ENCODE measurements at places on chromosomes 3 and 15. TPM values are rescaled to one million over a fixed set of nuclear protein-coding genes. Genes with fewer than 3 reads are reported as not detected.

- no peak for DNase-seq
These were observed 64.4 kb downstream of the CCDC54 start for GRCh38 chr3:107441617-107442016.

- DNase-seq = no peak
These were observed 673.4 kb upstream of the CBLB start for GRCh38 chr3:106542101-106542769.

GRCh38 chr15:25287823-25288222, 151.0 kb downstream of the UBE3A start:
- no peak for DNase-seq

- DNase-seq = no peak
These were observed 62.2 kb downstream of the MB21D2 start for GRCh38 chr3:192855434-192855833.

GRCh38 chr15:28942571-28942970, 56.8 kb downstream of the APBA2 start:
- no peak for DNase-seq

DNA sequence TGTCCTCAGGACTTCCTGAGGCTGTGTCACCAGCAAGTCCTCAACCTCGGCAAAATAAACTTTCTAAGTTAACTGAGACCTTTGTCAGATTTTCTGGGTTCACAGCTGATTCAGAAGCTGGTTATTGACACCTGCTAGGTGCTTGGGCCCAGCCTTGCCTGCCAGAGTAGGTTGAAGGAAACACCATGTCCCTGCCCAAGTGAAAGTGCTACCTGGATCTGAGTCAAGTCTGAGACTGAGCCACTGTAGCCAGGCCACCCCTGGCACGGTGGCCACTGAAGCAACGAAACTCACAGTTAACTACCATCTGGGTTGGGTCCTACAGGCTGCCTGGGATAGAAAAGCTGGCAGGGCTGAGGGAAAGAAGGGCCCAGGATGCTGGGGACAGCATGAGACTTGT, 8.2 kb downstream of the HYAL2 start:
- DNase-seq = no peak

MTMR10 gene
- 50.8 TPM for total RNA-seq

- DNase-seq = no peak
These were observed 118.5 kb downstream of the DUT start for GRCh38 chr15:48449734-48450133.

- no peak for DNase-seq
These were observed 86.0 kb upstream of the VGLL3 start for GRCh38 chr3:87076946-87077345.

DNA sequence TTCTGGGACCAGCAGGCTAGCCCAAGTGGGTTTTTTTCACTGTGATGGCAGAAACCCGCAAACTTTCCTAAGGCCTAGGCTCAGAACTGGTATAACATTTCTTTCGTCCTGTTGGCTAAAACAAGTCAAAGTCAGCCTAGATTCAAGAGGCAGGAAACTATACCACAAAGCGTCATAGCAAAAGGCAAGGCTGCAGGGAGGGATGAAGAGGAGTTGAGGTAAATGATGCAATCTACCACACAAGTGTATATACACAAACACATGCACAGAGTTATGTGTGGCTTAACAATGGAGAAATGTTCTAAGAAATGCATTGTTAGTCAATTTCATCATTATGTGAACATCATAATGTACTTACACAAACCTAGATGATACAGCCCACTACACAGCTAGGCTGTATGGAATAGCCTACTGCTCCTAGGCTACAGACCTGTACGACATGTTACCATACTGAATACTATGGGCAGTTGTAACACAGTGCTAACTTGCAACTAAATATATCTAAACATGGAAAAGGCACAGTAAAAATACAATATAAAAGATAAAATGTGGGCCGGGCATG, 225.6 kb downstream of the TBL1XR1 start:
- no peak for DNase-seq

DNA sequence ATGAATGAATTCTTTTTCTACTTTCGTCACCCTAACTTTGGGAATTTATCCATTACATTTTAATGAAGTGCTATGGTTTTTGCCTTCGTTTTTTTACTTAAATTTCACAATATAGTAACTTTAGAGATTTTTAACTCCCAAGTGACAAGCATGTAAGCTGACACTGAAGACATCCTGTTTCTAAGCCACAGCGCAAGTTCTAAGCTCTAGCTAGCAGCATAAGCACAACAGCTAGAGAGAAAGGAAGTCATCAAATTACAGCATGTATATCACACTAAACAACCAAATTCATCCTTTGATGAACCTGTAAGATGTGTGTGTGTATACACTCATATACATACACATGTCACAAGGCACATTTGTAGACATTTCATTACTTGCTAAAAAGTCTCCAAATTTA, 119.3 kb downstream of the P3H2 start:
- DNase-seq = no peak

DNA sequence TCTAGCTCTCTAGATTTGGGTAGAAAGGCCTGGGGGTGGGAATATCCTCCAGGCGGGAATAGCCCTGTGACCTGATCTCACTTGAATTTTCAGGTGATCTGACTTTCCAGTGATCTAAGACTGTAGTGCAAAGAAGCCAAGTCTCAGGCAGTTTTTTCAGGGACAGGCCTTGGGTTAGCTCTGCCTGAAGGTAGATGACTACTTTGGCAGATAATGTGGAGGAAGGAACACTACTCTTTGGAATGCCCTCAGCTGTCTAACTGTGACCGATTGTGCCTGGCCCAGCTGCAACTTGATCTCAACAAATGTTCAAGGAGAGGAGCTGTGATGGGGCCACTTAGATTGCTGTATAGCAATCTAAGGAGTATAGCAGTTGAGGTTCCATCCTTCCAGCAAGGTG, 193.7 kb downstream of the TCF12 start:
- DNase-seq = no peak

- DNase-seq = no peak
These were observed 254.1 kb downstream of the CNTN3 start for GRCh38 chr3:74360406-74360805.

SSUH2 gene
- 0.25 TPM for total RNA-seq

STOML1 gene
- total RNA-seq = 15.2 TPM

DNA sequence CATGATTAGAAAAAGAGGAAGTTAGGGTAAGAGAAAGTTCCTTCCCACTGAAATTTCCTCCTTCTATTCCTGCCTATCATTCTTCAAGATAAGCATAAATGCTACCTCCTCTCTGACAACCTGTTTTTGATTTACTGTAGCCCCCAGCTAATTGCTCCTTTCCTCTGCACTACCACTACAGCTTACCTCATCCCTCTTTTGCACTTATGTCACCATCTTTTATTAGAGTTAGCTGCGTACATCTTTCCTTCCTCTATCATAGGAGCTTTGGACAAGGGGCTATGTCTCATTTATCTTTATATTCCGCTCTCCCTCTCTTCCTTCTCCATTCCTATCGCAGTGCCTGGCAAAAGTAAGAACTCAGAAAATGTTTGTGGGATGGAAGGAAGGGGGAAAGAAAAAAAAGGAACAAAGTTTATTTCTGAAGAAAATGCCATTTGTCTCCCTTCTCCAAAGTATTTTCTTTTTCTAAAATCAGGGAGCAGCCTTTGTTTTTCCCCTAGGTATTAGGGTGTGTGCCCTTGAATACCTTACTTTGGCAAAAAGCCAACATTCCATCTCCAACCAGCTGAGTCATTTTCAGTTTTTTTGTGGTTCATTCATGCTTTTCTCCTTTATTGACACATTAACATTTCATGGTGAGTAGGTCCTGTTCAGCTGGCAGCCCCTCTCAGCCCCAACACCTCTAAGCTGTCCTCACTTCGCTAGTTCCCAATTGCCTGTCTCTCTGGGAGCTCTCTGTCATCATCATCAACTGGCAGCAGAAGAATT, 87.6 kb upstream of the SOX2 start:
- DNase-seq = no peak

DNA sequence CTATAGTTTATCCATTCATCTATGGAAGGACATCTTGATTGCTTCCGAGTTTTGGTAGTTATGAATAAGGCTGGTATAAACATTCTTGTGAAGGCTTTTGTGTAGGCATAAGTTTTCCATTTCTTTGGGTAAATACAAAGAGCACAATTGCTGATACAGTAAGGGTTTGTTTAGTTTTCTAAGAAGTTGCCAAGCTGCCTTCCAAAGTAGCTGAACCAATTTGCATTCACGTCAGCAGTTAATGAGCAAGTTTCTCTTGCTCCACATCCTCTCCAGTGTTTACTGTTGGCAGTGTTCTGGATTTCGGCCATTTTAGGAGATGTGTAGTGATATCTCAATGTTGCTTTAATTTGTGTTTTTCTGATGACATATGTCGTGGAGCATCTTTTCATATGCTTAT, 34.2 kb downstream of the GABRA5 start:
- no peak for DNase-seq

DNA sequence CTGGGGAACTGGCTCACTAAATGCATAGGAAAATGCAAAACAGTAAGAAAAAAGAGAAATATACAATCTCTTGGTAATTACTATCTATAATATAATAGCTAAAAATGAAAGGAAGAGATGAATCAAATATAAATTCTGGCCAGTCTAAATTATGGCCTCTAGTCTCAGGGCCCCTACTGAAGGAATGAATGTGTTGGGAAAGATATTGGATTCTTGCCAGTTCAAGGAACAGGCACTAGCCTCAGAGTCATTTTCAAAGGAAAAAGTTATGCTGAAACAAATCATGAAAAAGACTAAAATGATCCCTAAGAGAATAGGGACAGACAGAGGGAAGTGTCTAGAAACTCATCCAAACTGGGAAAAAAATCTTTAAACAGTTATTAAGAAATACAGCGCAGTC, 62.4 kb downstream of the C3orf80 start:
- DNase-seq = no peak

GRCh38 chr15:51622604-51623370, at the start of gene DMXL2:
TSS of gene DMXL2 (minus strand) at chr15:51622771. CDS start at chr15:51622545, 226 bp downstream.
- DNase-seq = peak; percentile 74

DUOXA1 gene
- not detected for total RNA-seq

DNA sequence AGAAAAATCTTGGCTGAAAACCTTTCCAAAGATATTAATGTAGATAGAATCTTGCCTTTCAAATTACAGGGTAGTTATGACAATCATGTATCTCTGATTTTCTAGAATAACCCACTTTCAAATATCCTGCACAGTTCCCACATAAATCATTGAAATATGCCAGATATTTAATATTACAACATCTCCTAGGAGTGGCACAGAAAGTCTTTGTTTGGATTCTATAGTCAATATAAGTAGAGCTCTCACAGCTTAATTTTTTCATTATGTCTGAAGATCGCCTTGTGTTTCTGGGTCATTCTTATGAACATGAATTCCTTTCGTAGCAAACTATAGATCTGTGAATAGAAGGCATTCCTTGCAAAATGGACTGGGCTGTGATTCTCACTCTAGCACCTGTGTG, 5.0 kb downstream of the RARB start:
- no peak for DNase-seq

ACTC1 gene
- total RNA-seq = not detected

GRCh38 chr3:42014458-42014920, 52.6 kb upstream of the ULK4 start:
- DNase-seq = no peak

- no peak for DNase-seq
These were observed 7.2 kb downstream of the MAP6D1 start for GRCh38 chr3:183818041-183818620.

DNA sequence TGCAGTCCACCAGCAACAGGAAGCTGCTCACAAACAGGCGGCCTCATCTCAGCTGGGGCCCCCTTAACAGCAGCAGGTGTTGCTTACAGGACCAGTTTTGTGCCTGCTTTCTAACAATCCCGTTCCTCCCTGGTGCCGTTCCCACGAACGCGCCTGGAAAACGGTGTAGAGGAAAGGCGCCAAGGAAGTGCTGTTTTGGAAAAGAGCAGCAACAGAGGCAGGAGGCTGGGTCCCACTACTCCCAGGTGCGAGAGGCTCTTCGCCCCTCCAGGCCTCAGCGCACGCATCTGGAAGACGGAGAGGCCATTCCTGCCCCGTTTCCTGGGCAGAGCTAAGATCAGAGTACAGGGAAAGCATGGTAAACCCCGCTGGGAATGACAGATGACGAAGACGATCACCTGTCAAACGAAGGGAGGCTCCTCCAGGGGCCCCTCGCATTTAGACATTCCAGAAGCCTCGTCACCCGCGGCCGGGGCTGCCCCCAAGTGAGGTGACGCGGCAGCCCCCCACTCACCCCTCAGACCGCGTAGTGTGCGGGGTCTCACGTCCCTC, 603 bp downstream of the SCAPER start:
- DNase-seq = peak; percentile 23

TRAIP gene
- total RNA-seq = 5.7 TPM

GRCh38 chr3:84980011-84980410, 21.2 kb downstream of the CADM2 start:
- no peak for DNase-seq

DNA sequence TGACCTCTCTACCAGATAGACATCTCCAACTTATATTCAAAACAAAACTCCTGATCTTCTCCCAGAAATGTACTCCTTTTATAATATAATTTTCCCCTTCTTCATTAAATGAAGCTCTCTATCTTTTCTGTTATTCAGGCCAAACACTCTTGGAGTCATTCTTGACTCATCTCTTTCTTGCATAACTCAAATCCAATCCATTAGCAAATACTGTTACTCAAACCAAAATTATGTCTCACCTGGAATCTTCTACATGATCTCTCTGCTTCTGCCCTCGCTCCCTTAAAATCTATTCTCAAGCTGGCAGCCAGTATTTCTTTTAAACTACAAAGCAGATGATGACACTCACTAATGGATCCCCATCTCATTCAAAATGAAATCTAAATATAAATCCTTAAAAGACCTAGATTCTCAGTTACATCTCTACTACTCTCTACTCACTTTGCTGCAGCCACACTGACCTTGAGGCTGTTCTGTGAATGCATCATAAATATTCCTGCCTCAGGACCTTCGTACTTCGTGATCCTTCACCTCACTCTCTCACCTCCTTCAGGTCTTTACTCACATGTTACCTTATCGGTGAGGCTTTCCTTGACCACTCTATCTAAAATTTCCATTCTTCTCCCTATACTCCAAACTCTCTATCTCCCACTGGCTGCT, 160.9 kb downstream of the TBC1D5 start:
- no peak for DNase-seq

TPM1 gene
- 22.5 TPM for total RNA-seq

- no peak for DNase-seq
These were observed 979.0 kb downstream of the TUSC7 start for GRCh38 chr3:117688583-117688982.

- no peak for DNase-seq
These were observed 19.1 kb downstream of the GPR160 start for GRCh38 chr3:170056710-170057454.

GRCh38 chr3:10196389-10197052, 31.8 kb downstream of the IRAK2 start:
- no peak for DNase-seq

GRCh38 chr15:40449275-40449674, 8.5 kb downstream of the BAHD1 start:
- no peak for DNase-seq

- DNase-seq = no peak
These were observed 169.1 kb downstream of the CLSTN2 start for GRCh38 chr3:140103986-140104645.

DNA sequence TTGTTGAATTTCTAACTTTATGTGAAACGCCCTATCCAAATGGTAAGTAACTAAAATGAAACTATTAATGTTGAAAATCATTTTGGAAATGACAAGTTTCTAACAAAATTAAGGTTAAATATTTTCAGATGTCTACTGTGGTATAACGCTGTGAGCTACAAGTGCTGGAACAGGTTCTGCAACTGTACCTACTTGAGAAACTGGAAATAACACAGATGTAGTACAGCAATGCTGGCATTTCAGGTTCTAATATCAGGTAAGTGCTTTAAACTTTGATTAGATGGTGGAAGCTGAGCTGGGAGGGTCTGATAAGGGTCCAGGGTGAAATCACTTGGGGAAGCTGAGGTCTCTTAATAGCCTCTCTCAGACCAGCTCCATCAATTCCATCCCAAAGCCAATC, 315.1 kb downstream of the STXBP5L start:
- DNase-seq = no peak

P2RY12 gene
- total RNA-seq = not detected
